ENCODE measurements at places on chromosomes 7 and 10. TPM values are rescaled to one million over a fixed set of nuclear protein-coding genes. Genes with fewer than 3 reads are reported as not detected.

DNA sequence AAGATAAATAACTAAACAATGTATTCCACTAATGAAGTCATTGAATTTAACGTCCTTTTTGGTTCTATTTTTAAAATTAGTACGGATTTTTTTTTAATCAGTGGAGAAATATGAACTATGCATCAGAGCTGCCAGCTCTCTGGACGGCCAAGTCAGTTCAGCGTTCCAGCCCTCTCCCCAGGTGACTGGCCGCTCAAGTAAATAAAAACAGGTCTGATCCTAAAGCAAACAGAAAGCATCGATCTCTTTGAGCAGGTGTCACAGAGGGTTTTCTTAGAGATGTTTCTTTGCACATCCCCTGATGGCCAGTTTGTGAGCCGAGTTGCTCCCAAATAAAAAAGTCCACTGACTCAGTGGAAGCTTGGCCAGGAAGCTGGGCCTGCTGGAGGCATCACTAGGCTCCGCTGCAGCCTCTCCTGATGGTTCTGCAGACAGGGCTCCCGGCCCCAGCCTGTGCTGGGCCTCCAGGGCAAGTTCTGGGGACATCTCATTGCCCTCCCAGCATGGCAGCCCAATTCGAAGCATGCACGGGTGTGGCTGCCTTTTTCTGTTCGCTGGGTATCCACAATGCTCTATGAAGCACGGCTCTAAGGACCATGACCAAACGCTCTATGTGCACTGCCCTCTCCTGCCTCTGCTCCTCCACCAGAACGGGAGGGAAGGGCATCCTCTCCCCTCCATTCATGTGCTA is 74.7 kb upstream of the PPP2R2D start:
- no peak overlapping the region for H3K4me3 ChIP-seq
- no peaks in the 10 kb centered on the region for H3K36me3 ChIP-seq
- H3K4me1 ChIP-seq, result no peaks in the 10 kb centered on the region
- no peak for DNase-seq
- H3K27ac ChIP-seq, result no peak overlapping the region
- no peaks in the 10 kb centered on the region for H3K27me3 ChIP-seq

DNA sequence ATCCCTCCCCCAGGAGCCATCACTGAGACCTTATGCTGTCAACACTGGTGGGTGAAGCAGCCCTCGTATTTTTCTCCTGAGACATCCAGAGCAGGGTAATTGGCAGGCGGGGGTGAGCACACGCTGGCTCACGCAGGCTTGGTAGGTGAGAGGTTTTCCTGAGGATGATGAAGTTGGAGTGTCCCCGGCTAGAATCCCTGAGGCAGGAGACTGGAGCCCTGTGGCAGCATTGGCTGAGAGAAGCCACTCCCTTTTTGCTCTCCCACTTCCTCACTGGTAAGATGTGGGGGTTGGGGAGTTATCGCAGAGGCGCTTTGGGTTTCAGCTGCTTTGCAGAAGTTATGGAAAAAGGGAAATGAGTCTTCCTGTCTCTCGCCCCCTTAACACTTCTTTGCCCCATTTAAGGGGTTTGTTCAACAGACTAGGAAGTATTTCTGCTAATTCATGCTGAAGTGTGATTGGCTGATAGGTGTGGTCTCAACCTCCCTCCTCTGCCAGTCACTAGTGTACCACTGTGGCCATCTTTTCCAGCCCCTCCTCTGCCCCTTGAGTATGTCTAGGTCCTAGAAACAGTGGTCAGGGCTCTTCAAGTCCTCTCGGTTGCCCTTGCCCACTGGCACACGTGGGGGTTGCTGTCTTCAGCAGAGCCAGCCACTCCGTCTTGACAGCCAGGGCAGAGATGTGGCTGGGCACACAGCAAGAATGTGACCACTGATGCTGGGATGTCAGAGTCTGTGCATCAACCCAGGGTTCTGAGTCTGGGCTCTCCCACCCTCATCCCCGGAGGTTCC is 5.7 kb downstream of the ARPC1B start:
- H3K4me3 ChIP-seq, result peak overlapping the region; percentile 24
- peak overlapping the region; percentile 80 for H3K27ac ChIP-seq
- no peaks in the 10 kb centered on the region for H3K27me3 ChIP-seq
- DNase-seq, result no peak
- H3K4me1 ChIP-seq, result peaks cover 51% of the 10 kb centered on the region

Gene FKBP6
- not detected for total RNA-seq

DNA sequence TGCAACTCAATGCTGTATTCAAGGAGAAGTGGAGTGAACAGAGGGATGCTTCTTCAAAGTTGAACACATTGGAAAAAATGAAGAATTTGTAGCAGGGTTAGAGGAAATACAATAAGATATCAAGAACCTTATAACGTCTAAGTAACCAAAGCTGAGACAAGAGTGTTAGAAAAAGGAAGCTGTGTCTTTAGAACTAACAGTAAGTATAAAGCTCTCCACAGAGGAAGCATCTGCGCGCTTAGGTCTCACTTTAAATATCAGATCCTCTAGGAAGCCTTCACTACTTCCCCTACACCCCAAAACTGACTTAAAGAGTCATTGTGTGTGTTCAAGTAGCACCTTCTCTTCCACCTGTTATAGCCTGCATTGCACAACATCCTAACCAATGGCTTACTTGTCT is 43.0 kb downstream of the CH25H start:
- no peak overlapping the region for H3K4me3 ChIP-seq
- no peak for DNase-seq
- H3K27me3 ChIP-seq, result no peaks in the 10 kb centered on the region
- no peaks in the 10 kb centered on the region for H3K4me1 ChIP-seq

Gene PAX4
- not detected for total RNA-seq

Gene AQP1
- 517 TPM for total RNA-seq

Gene EBLN1
- not detected for total RNA-seq

DNA sequence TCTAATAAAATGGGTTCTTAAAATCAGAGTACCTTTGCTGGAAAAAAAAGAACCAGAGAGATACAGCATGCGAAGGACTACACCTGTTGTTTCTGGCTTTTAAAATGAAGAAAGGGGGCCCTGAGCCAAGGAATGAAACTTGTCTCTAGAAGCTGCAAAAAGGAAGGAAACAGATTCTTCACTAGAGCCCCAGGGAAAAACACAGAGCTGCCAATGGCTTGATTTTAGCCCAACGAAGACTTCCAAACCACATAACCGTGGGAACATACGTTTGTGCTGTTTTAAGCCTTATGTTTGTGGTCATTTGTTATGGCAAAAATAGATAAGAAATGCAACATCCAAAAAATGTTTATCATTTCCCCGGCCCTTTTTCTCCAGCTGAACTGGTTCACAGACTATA is 780.0 kb downstream of the SORCS1 start:
- no peaks in the 10 kb centered on the region for H3K36me3 ChIP-seq
- no peaks in the 10 kb centered on the region for H3K27me3 ChIP-seq
- no peak for DNase-seq
- no peaks in the 10 kb centered on the region for H3K4me1 ChIP-seq
- no peak overlapping the region for H3K4me3 ChIP-seq
